ENCODE measurements at places on chromosomes 6 and 20.
A peak's percentile ranks its signal among the peaks of the same experiment; 100 is the strongest.

- DNase-seq: peak; percentile 71
Measured at GRCh38 chr6:80550281-80550680, 443.8 kb downstream of the BCKDHB start.

- no peak for DNase-seq
Measured at GRCh38 chr6:155959898-155960495, 504.4 kb upstream of the NOX3 start.

DNA sequence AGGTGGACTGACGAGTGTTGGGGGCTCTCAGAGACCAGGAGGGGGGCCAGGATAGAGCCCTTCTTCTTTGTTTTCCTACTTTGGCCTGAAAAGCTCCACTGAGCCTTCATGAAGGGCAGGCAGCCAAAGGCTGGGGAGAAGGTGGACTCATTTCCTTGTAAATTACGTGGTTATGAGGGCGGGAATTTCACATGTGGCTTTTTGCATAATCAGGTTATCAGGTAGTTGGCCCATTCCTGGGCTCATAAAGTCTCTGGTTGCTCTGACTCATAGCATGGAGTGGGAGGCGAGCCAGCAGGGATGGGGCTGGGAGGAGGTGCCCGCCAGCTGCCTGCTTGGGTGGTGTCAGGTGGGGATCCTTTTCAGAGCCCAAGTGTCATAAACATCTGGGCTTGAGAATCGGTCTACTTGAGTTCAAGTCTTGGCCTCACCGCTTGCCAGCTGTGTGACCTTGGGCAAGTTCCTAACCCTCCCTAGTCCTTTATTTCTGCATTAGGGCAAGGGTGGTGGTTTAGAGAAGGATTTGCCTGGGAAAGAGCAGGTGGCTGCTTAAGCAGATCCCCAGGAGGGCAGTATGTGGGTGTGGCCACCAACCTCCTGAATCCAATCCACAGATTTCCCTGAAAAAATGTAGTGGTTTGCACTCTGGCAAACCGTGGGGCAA is 26.5 kb upstream of the RNF24 start:
- DNase-seq: peak; percentile 45

GRCh38 chr6:161152907-161153662 is 120.8 kb downstream of the AGPAT4 start:
- peak; percentile 28 for DNase-seq

- DNase-seq: peak; percentile 8
Measured at GRCh38 chr6:105797286-105797979, 288.7 kb upstream of the PRDM1 start.
